Activated CD4-positive, alpha-beta T cell treated with anti-CD3 and anti-CD28 coated beads, Interleukin-2, Interleukin-4, amounts not matched to agents 100 ng/mL and 50 ng/mL, durations not matched to agents 16 hours and 8 hours (primary cell): ENCODE measurements at places on chromosomes 3 and 15.

DNA sequence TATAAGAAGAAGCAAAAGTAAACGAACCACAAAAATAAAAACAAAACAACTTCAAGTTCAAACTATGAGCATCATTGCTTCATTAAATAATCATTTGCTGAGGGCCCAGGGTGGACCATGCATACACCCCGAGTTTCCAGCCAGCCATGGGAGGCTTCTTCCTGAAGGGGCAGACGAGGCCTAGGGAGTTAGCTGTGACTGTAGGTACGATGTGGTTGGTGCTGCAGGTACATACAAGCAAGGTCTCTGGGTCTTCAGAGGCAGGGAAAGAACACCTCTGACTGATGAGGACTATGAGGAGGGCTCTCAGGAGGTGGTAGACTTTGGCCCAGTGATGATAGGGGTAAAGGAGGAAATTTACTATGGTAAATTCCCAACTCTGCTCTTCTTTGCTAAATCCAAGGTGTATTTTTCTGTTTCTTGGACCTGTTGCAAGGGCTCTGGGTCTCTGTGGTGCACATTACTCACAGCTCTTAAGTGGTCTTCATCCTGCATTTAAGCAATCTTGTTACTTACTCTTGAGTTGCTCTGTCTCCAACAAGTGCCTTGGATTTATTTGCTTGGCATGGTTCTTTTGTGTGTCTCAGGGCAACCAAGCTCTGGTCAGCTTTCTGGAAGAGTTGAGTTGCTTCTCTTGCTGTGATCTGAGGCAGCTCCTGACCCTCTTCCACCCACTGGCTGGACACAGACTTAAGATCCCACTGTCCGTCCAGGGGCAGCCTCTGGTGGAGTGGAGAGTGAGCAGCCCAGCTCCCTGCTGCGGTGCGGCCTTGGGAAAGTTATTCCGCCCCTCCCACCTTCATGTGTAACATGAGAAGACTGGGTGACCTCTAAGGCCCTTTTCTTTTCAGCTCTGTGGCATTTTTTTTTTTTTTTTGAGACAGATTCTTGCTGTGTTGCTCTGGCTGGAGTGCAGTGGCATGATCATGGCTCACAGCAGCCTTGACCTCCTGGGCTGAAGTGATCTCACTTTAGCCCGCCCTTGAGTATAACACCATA is 56.1 kb upstream of the KIF23 start:
- DNase-seq, result no peak

DNA sequence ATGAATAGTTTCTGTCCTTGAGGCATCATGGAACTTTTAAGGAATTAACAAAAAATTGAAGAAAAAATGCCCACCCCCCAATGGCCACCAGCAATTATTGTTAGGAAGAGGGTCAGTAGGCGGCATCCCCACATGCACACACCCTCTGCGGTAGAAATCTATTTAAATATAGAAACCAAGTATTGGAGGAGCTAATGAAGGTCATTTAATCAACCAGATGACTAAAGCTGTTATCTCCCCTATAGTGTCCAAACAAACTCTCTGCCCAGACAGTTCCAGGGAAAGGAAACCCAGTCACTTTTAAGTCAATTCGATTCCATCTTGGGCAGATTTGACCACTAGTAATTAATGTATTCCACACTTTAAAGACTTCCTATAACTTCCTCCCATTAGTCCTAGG is 47.1 kb downstream of the DGKG start:
- no peak for DNase-seq

- DNase-seq, result no peak
These were observed 82.9 kb upstream of the HACD2 start for GRCh38 chr3:123667784-123668183.

DNA sequence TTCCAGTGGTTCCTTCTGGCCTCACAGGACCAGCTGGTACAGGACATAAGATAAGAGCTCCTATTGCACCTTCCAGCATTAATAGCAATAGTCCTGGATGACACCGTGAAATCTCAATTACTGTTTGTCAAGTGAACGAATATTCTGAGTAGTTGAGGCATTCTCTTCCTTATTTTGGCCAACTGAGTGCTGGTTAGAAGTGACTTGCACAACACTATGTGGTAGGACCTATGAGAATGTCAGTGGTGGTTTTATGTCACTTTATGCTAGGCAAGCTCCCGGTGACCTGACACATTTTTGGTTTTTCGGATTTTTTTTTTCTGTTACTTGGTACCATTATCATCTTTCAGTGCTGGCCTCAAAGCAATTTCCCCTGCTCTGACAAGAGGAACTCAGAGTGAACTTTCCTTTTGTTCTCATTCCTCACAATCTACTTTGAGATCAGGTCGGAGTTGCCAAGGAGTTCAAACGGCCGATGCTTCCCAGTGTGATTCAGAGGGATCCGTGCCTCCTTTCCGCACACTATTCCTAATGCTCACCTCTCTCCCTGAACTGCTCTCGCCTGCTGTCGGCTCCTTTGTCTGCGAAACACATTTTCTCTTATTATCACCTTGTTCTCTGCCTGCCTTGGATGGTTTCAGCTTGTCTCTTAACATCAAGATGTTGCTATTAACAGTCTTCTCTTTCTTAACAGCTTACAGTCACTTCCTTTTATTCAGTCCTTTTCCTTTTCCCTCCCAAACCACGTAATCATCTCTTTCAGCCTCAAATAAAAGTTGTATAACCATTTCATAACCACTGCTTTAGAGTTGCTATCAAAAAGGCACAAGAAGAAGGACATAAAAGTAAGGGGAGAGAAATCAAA is 35.8 kb downstream of the QTRT2 start:
- DNase-seq, result no peak

DNA sequence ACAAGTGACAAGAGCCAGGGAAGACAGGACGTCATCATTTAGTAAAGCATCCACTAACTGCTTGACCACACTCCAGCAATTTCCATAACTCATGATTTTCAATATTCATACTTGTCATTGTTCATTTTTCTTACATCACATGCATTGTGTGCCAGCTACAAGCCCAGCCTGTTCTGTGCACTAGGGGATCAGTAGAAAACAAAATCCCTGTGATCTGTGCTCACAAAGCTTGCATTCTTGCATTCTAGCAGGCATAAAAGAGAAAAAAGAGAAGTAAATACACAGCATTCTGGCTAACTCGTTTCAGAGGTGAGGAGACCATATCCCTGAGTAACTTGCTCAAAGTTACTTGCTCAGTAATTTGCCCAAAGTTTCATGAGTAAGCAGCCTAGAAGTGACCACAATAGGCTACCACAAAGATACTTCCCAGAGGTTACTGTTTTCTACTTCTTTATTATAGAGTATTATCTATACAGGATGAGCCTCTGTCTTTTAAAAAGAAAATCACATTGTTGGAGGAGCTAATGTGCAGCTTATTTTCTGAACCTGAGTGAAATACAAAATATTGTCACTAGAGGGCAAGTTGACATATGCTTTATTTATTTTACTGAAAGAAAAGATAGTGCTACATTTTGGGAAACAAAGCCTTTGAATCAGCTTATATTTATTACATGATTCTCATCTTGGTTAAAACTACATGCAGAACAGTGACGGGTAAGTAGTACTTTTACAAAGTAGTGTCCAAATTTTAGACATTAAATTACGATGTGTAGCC is 701.4 kb upstream of the LMCD1 start:
- no peak for DNase-seq

- no peak for DNase-seq
These were observed 585.6 kb downstream of the TBL1XR1 start for GRCh38 chr3:176611703-176612102.

GRCh38 chr15:101427606-101428487 is 61.7 kb downstream of the PCSK6 start:
- DNase-seq, result no peak

DNA sequence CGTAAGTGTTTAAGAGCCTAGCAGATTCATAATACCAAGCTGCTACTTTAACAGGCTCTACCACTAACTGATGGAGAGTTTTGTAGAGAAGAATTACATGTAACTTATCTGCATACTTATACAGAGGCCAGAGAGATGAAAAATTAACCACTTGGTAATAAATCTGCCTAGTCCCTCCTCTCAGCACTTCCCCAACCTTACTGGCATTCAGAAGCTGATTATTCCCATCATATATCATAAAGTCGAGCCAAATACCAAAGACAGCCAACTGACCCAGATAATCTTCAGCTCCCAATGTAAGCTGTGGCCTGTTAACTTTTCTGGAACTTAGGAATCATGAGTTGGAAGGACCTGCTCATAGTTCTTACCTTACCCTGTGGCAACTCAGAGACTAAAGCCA is 25.5 kb upstream of the CSPG5 start:
- DNase-seq, result no peak

- no peak for DNase-seq
These were observed 71.3 kb downstream of the RAB11A start for GRCh38 chr15:65940618-65940909.

GRCh38 chr3:27094721-27095120 is 274.5 kb downstream of the NEK10 start:
- no peak for DNase-seq

DNA sequence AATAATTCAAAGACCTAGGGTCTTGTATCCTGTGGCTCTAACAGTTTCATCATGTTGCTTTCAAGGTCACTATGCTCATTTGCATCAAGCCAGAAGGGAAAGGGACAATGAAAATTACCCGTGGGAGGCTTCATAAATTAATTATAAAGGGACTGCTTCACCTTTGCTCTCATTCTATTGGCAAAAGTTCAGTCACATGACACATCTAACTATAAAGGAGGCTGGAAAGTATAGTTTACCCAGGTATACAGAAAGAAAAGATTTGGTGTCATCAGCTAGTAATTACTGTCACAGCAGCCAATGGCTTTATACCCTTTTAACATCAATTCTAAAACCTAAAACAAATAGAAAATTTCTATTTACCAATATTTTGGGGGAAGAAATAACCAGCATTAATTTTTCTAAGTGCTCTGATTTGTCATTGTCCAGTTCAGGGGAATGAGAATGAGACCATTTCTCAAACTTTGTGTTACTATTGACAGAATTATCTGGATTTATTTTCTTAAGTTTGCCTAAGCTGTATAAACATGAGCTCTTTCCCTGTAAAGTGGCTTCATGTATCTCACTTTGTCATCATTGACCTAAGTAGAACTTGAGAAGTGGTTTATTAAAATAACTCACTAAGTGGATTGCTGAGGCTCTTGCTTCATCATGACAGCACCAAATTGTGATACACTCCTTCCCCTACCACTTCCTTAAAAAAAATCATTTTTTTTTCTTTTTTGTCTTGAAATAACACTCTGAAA is 257.7 kb upstream of the PEX5L start:
- no peak for DNase-seq

- no peak for DNase-seq
These were observed 415.4 kb upstream of the RORA start for GRCh38 chr15:61644550-61644949.

- no peak for DNase-seq
These were observed 89.6 kb upstream of the GALNT15 start for GRCh38 chr3:16084887-16085286.

DNA sequence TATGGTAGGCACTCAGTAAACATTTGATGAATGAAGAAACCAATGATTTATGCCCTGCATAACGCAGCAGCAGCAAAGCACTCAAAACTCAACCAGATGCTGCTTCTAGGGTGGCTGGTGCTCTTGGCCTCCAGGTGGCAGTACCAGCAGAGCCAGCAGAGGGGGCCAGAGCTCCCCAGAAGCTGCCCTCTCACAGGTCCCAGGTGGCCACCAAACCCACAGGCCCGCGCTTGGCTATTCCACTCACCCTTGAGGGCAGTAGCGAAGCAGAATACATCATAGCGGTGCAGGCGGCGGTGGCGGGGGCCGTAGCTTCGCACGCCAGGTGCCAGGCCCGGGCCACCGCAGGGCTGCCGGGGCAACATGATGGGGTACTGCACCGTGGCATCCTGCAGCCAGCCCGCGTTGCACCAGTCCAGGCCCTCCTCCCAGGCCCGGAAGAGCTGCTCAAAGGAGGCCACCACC is 16.6 kb downstream of the HAPLN3 start:
- DNase-seq, result peak; percentile 41

GRCh38 chr15:68415501-68416157 is 16.3 kb downstream of the ITGA11 start:
- no peak for DNase-seq

DNA sequence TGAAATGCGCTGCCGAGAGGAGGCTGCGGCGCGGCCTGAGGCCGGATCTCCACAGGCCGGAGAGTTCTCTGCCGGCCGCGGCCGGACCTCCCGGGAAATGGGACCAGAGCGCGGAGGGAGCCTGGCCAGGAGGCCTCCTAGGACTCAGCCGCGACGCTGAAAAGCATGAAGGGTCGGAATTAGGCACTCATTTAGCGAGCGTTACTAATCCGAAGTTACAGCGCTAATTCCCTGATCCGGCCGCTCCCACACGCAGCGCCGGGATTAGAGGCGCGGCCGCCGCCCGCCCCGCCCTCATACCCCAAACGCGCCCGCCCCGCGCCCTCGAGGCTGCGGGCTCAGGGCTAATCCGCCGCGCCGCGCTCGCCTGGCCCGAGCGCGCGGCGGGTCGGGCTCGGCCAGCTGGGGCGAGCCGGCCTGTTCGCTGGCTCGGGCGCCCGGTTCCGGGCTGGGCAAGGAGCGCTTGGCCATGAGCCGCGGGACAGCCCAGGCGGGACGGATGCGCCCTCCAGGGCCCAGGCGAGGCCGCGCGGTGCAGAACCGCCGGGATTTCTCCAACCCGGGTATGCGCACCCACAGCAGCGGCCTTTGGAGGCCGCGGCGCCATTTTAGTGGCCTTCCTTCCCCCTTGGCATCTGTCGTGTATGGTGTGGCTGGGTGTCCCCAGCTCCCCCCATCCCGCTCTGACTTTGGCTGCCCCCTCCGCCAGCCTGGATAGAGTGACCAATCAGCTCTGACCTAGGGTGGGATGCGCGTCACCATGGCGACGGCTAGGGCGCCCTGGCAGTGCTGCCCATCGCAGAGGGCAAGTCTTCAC is 36.8 kb upstream of the POLG start:
- no peak for DNase-seq

GRCh38 chr3:104102386-104102785 is 1264.3 kb upstream of the ALCAM start:
- DNase-seq, result peak; percentile 4

DNA sequence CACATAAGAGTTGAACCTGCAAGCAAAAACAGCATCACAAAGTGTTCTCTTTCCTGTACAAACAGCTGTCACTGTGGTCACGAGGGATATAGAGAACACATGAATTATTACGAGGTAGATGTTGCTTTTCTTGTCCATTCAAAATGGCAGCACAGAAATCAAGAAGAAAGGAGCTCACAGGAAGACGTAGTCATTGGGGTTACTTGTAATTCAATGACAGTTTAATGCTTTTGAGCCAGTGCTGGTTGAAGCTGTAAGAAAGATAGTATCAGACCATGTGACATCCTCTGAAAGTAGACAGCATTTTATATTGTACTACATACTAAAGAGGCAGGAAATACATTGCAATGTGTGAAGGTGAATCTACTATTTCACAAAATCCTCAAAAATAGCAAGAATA is 140.4 kb downstream of the ABI3BP start:
- DNase-seq, result no peak

GRCh38 chr3:45496555-45496954 is 98.0 kb upstream of the LIMD1 start:
- no peak for DNase-seq

DNA sequence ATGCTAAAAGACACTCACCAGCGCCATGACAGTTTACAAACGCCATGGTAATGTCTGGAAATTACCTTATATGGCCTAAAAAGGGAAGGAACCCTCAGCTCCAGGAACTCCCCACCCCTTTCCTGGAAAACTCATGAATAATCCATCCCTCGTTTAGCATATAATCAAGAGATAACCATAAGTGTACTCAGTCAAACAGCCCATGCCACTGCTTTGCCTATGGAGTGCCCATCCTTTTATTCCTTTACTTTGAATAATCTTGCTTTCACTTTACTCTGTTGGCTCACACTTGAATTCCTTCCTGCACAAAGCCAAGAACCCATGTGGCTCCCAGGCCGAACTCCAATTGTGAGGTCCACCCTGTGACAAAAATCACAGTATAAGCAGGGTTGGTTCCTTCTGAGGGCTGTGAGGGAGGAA is 19.1 kb upstream of the FSTL1 start:
- no peak for DNase-seq
